ENCODE measurements at places on chromosomes 3 and 15. TPM values are rescaled to one million over a fixed set of nuclear protein-coding genes. Genes with fewer than 3 reads are reported as not detected.
A peak's percentile ranks its signal among the peaks of the same experiment; 100 is the strongest.

GRCh38 chr15:77009646-77010311, 14.9 kb downstream of the PSTPIP1 start:
- no peak for DNase-seq

DNA sequence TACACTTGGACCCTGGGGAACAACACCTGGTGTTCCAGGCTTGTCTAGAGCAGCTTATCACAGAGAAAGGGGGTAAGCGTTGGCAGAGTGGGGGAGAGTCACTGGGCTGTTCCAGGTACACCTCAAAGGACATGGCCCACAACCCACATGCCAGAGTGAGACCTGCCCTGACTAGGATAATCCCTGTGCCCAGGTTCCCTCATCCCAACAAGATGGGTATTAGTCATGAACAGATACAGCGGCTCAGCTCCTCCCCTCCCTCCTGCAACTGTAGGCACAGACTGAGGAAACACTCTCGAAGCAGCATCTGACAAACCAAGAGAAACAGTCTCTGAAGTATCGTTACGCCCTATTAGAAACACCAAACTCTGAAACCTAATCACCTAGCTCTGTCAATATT, 32.1 kb upstream of the RPS17 start:
- peak; percentile 6 for DNase-seq

- no peak for DNase-seq
Observed at GRCh38 chr15:44735482-44736180, 697 bp upstream of the TRIM69 start.

- no peak for DNase-seq
Observed at GRCh38 chr3:175988401-175988800, 1129.3 kb downstream of the NAALADL2 start.

DNA sequence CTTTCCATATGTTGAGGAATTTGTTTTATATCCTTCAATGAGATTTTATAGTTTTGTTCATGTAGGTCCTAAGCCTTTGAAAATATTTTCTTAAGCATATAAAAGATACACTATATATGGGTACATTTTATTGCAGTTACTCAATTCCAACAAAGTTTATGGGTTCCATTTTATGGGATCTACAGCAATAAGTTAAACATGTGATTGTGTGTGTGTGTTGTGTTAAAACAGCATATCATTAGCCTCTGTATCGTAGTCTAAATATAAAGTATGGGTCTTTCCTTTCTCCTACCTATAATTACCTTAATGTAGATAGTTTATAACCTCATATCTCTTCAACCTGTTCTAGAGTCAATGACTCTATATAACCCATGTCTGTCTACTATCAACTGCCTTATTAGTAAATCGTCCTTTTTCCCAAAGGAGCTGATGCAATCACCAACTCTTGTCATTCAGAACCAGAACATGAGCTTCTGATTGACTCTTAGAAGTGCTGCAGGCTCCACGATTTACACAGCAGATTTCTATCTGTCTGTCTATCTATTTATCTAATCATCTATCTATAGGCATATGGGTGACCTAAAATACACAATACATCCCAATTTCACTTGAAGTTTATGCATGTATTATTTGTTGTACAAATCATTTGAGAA, 512.6 kb upstream of the CBLB start:
- DNase-seq, result no peak

- no peak for DNase-seq
Observed at GRCh38 chr15:29668120-29668602, 154.1 kb downstream of the TJP1 start.

DNA sequence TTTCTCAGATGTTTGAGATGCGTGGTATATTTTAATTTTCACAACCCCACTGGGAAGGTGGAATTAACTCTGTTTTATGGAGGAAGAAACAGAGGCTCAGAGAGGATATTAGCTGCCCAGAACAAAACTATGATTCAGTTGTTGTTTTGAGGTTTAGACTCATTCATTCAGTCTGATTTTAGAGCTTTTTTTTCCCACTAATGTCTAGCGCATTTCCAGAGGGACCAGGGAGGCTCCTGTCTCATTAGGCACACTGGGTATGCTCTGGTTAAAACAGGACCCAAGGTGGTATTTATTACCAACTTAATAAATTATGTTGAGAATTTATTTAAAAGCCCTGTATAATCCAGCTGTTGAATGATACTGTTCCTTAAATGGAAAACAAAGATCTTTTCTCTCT, 272.0 kb upstream of the RGMA start:
- DNase-seq, result no peak

DNA sequence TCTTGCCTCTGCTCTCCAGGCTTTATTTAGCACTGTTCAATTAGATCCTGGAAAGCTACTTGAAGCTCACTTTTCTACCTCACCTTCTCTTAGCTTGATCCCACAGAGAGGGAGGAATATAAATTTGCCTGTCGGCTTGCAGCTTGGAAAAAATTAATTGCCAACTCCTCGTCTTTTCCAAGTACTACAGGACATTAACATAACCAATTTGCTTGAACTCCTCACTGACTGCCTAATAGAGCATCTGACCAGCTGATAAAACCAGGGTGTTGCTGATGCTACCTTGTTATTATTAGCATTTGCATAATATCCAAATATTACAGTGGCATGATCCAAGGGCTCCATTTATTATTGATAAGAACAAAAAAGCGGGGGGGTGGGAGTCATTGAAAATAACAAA, 561.8 kb downstream of the MCTP2 start:
- DNase-seq, result no peak

DNA sequence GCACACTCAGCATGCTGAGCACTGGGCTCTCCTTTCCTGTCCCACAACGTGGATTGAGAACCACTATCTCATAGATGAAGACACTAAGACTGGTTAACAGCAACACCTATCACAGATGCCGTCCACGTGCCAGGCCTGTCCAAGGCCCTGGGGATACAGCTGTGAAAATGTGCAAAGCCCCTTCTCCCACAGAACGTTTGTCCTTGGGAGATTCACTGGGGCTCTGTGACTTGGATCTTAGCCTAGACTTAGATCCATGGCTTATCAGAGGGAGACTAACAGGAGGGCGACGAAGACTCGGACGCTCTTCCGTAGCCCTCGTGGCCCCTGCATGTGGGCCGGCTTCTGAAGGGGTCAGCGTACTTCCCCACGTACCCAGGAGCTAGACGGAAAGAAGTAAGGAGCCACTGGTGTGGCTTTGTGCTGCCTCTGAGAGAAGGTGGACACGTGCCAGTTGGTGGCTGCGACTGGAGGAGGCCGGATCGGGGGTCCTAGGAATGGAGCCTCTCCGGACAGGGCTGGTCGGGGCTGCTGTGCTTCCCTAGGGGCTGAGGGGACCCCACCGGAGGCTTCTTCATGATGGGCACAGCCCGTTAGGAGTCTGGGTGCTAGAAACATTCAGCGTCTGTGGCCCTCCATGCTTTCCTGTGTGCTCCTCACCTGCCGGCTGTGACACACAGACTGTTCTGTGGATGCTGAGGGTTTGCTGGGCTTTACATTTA, 964 bp downstream of the NRROS start:
- no peak for DNase-seq

GRCh38 chr3:183815563-183815940, 9.8 kb downstream of the MAP6D1 start:
- DNase-seq, result no peak

The ALPK3 gene
- 5.8 TPM for total RNA-seq

The AHSG gene
- total RNA-seq, result not detected

The CCR8 gene
- not detected for total RNA-seq

The CSPG4 gene
- 18.1 TPM for total RNA-seq

All from spinal cord (tissue), 10 donors.